ENCODE measurements at places on chromosomes 16 and 17.
A peak's percentile ranks its signal among the peaks of the same experiment; 100 is the strongest.

GRCh38 chr17:51479303-51479702 is 219.0 kb downstream of the UTP18 start:
- no peak for DNase-seq

GRCh38 chr17:63035271-63035670 is 69.2 kb downstream of the TANC2 start:
- peak; percentile 67 for DNase-seq

GRCh38 chr17:78088529-78088928 is 40.0 kb downstream of the TMC6 start:
- DNase-seq, result no peak

DNA sequence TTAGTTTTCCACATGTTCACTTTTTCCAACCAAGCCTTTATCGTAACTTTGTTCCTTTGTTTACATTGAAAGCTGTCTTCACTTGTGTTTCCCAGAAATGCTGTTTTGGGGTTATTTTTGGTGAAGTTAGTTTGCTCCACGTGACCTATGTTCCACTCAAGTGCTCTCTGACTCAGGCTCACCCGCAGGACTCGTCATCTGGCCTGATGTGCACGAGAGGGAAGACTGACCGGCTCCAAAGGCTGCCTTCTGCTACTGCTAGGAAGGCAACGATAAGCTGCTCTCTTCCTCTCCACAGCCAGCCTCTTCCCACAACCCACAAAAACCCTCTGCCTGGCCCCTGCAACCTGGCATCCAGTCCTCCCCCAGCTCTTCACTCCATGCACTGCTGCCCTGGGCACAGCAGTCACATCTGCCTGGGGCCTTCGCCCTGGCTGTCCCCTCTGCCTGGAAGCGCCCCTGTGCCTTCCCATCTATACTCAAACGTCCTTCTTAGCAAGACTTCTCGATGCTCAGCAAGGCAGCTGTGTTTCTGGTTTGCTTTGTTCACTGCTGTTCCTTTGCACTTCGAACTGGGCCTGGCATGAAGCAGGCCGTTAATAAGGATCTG is 28.0 kb downstream of the ZCCHC14 start:
- DNase-seq, result peak; percentile 98

DNA sequence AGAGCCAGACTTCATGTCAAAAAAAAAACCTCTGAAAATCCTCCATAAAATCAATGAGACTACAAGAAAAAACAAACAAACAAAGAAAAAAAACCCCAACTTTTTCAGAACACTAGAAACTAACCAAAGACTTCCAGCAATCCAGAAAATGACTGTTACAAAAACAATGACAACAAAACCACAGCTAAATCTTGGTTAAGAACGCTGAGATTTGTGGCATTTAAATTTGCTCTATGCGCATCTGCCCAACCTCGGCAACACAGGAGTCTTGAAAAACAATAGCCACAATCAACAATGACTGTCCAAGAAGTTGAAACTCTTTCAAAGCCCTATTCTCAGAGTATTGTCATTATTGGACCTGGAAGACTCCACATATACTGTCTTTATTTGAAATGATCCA is 402.4 kb downstream of the ZFHX3 start:
- DNase-seq, result no peak

- no peak for DNase-seq
Observed at GRCh38 chr16:52725461-52725860, 178.5 kb upstream of the TOX3 start.
